ENCODE measurements at places on chromosomes 7 and 10.
A peak's percentile ranks its signal among the peaks of the same experiment; 100 is the strongest.

DNA sequence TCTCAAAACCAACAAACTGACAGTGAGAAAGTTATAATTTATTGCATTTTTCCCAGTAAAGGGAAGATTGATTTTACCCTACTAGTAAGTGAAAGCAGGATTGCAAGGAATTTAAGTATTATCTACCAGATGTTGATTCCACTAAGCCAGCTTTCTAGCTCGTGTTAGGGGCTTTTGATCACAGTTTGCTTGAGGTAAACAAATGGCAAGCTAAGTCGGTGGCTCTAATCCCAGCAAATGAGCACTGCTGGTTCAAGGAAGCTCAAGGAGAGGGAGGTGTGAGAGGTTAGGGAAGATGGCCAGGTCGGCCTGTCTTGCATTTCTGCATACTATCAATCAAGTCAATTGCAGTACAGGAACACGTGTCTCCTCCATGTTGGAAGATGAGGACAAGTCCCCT lies 448.7 kb upstream of the POM121L12 start:
- no peak overlapping the region for H3K27ac ChIP-seq
- no peaks in the 10 kb centered on the region for H3K27me3 ChIP-seq
- DNase-seq = no peak
- H3K36me3 ChIP-seq = no peaks in the 10 kb centered on the region
- no peaks in the 10 kb centered on the region for H3K4me1 ChIP-seq

DNA sequence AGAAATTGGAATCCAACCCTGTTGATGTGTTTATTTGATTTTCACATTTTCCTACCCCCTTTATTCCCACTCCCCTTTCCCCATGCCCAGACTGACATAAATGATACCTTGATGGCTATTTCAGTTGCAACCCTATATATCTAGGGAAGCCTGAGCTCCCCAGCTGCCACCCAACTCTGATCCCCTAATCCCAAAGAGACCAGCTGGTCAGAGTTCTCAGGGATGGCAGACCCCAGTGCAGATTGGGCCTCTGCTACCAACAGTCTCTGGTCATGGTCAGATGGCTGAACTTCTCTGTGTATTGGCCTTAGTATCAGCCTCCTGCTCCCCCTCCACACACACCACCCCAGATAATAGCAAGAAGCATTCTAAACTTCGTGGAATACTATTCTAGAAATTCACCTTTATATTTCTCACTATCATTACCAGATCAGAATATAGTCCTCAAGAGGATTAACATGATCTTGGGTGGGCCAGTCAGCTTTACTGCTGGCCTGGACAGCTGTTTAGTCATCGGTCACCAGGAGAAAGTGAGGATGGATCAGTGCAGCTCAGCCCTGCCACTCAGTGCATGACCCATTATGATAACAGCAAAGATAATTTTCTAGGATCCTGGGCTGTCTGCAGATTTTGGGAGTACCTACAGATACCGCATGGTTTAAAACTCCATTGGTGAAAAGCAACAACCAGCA lies 24.5 kb upstream of the BTRC start:
- no peaks in the 10 kb centered on the region for H3K27me3 ChIP-seq
- no peaks in the 10 kb centered on the region for H3K4me1 ChIP-seq
- H3K27ac ChIP-seq = no peak overlapping the region

- DNase-seq = peak; percentile 1
- peak overlapping the region; percentile 85 for H3K27ac ChIP-seq
- no peaks in the 10 kb centered on the region for H3K4me1 ChIP-seq
- no peaks in the 10 kb centered on the region for H3K27me3 ChIP-seq
- H3K4me3 ChIP-seq = peak overlapping the region; percentile 44
Measured at GRCh38 chr7:66099551-66100407, 14.9 kb upstream of the CRCP start.

DNA sequence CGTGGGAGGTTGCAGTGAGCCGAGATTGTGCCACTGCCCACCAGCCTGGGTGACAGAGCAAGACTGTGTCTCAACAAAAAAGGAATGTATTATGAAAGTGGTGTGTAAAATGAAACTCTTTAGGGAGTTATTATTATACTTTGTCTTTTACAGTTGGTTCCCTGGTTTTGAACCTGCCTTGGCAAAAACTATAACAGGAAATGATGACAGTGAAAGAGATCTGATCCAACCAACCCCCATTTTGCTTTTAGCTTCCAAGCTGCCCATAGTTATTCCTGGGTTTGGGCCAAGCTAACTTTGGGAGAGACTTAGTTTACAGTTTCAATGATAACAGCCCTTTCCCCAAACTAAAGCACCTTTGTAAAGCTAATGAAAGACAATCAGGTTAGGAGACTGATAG lies 34.1 kb upstream of the NMT2 start:
- H3K27ac ChIP-seq = no peak overlapping the region
- no peaks in the 10 kb centered on the region for H3K4me1 ChIP-seq
- H3K36me3 ChIP-seq = no peaks in the 10 kb centered on the region
- no peak overlapping the region for H3K4me3 ChIP-seq
- no peaks in the 10 kb centered on the region for H3K27me3 ChIP-seq
- DNase-seq = no peak

- H3K27ac ChIP-seq = peak overlapping the region; percentile 99
- no peak for DNase-seq
- H3K36me3 ChIP-seq = peaks cover 11% of the 10 kb centered on the region
- H3K4me3 ChIP-seq = peak overlapping the region; percentile 96
- H3K4me1 ChIP-seq = peaks cover 22% of the 10 kb centered on the region
Measured at GRCh38 chr7:32496052-32496813, 944 bp downstream of the AVL9 start.

DNA sequence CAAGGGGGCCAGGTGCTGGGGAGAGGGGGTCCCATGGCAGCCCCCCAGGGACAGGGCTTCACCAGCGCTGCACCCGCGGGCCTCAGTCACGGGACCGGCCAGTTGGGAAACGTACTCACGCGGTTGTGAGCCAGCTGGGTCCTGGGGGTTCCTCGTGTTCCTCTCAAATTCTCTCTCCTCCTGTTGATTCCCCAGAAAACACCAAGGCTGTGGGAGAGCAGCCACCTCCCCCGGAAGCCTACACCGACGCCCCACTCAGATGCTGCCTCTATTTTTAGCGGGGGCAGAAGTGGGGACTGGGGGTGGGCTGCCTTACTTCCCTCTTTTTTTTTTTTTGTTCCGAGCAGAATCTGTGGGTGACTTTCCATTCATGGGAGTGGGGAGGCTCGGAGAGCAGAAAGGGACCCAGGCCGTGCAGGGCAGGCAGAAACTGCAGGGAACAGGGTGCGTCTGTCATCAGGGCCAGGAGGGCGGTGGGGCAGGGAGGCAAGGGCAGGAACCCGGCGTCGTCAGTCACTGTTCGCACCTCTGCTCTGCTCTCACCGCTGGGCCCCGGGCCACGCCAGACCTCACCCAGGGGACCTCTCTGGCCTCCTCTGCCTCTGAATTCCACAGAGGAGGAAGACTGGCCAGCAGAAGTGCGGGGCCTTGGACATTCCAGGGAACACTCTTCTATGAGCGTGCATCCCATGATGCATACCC lies 63.1 kb downstream of the CARD11 start:
- no peak overlapping the region for H3K4me3 ChIP-seq
- H3K27ac ChIP-seq = no peak overlapping the region
- H3K36me3 ChIP-seq = no peaks in the 10 kb centered on the region
- no peaks in the 10 kb centered on the region for H3K27me3 ChIP-seq
- DNase-seq = no peak

DNA sequence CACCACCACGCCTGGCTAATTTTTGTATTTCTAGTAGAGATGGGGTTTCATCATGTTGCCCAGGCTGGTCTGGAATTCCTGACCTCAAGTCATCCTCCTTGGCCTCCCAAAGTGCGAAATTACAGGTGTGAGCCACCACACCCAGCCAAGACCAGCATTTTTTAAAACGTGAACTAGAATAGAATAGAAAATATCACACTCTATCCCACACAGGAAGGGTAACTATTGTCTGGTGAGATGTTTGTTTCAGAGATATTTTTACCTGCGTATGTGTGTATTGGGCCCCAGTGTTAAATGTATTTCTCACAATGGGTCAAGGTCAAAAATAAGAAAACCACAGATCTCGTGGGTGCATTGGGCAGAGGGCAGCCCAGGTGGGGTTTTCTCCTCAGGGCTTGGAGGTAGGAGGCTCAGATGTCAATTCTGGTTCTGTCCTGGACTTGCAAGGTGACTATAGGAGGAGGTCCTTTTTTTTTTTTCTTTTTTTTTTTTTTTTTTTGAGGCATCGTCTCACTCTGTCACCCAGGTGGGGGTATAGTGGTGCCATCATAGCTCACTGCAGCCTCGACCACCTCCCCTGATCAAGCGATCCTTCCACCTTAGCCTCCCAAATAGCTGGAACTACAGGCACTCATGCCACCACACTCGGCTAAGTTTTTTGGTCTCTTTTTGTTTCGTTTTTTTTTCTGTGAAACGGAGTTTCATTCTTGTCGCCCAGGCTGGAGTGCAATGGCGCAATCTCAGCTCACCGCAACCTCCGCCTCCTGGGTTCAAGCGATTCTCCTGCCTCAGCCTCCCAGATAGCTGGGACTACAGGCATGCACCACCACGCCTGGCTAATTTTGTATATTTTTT lies 19.0 kb downstream of the SH2B2 start:
- no peak overlapping the region for H3K4me3 ChIP-seq
- H3K36me3 ChIP-seq = no peaks in the 10 kb centered on the region
- H3K27me3 ChIP-seq = peaks cover 2% of the 10 kb centered on the region
- H3K4me1 ChIP-seq = peaks cover 11% of the 10 kb centered on the region

GRCh38 chr7:92177362-92177761 lies 1.6 kb downstream of the LRRD1 start:
- DNase-seq = no peak
- H3K4me1 ChIP-seq = peaks cover 7% of the 10 kb centered on the region
- H3K27ac ChIP-seq = no peak overlapping the region
- no peaks in the 10 kb centered on the region for H3K36me3 ChIP-seq
- H3K27me3 ChIP-seq = no peaks in the 10 kb centered on the region
- no peak overlapping the region for H3K4me3 ChIP-seq

DNA sequence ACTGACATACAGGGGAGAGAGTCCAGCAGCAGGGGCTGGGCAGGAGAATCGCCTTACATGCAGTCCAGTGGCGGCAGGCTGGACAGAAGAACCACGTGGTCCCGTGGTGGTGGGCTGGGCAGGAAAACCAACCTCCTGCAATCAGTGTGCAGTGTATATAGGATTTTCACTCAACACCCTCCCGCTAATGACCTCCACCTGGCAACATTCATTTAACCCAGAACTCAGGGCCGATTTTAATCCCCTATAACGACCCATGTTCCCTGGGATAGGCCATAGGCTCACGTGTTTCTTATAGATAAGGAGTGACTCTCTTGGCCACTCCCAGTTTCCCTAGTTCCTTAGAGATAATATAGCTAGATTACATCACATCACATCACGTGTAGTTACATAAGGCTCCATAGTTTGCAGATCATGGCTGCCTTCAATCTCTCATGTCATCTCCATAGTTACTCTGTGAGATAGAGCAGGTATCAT lies 19.4 kb downstream of the MTURN start:
- DNase-seq = no peak
- H3K27me3 ChIP-seq = no peaks in the 10 kb centered on the region
- H3K4me1 ChIP-seq = peaks cover 2% of the 10 kb centered on the region
- H3K36me3 ChIP-seq = peaks cover 4% of the 10 kb centered on the region
- H3K27ac ChIP-seq = no peak overlapping the region

DNA sequence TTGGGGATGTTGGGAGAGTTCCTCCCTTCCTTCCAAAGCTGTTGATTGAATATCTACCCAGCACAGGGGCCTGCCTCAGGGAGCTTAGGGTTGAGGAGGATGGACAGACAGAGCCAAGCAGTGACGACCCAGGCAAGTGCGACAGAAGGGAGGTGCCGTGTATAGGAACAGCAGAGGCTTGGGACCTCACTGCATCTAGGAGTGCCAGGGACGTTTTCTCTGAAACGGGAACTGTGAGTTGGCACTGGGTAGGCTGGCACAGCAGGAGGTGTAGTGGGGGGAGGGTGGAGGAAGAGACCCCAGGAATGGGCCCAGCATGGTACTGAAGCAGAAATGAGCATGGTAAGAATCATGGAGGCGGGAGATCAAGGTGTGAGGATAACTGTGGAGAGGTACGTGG lies 55.3 kb upstream of the MGMT start:
- DNase-seq = no peak
- H3K4me1 ChIP-seq = no peaks in the 10 kb centered on the region
- H3K27me3 ChIP-seq = no peaks in the 10 kb centered on the region
- no peak overlapping the region for H3K27ac ChIP-seq
- no peaks in the 10 kb centered on the region for H3K36me3 ChIP-seq

- H3K4me1 ChIP-seq = peaks cover 26% of the 10 kb centered on the region
- no peaks in the 10 kb centered on the region for H3K36me3 ChIP-seq
- H3K4me3 ChIP-seq = no peak overlapping the region
Measured at GRCh38 chr10:131921184-131921583, 20.4 kb downstream of the PPP2R2D start.

GRCh38 chr7:92039900-92040299 lies 94.4 kb downstream of the CYP51A1 start:
- H3K4me1 ChIP-seq = no peaks in the 10 kb centered on the region
- no peaks in the 10 kb centered on the region for H3K36me3 ChIP-seq
- no peaks in the 10 kb centered on the region for H3K27me3 ChIP-seq
- DNase-seq = no peak
- H3K4me3 ChIP-seq = no peak overlapping the region
- H3K27ac ChIP-seq = no peak overlapping the region

DNA sequence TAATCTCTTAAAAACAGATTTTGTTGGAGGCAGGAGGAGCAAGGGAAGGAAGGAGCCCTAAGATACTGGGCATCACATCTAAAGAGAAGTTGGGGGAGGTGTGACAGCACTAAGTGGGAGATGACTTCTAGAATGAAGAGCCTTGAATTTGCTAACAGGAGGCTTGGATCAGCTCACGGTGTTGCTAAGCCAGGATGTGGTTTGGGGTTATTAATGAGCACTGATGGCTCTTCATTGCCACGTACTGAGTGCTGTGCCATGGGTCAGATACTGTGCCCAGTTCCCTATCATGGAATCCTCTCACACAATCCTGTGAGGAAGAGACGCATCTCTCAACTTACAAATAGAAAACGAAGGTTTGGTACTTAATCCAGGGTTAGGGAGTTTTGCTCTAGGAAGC lies 78.5 kb downstream of the C7orf25 start:
- DNase-seq = no peak
- no peak overlapping the region for H3K4me3 ChIP-seq
- H3K27me3 ChIP-seq = no peaks in the 10 kb centered on the region
- H3K27ac ChIP-seq = no peak overlapping the region
- H3K36me3 ChIP-seq = no peaks in the 10 kb centered on the region
- H3K4me1 ChIP-seq = peaks cover 26% of the 10 kb centered on the region

- DNase-seq = peak; percentile 1
- no peak overlapping the region for H3K4me3 ChIP-seq
- H3K36me3 ChIP-seq = no peaks in the 10 kb centered on the region
- no peak overlapping the region for H3K27ac ChIP-seq
- H3K4me1 ChIP-seq = no peaks in the 10 kb centered on the region
Measured at GRCh38 chr7:81484261-81484660, 285.6 kb downstream of the HGF start.

GRCh38 chr7:11807000-11807399 lies 25.0 kb downstream of the THSD7A start:
- DNase-seq = no peak
- no peak overlapping the region for H3K4me3 ChIP-seq
- H3K36me3 ChIP-seq = no peaks in the 10 kb centered on the region
- no peak overlapping the region for H3K27ac ChIP-seq
- H3K4me1 ChIP-seq = no peaks in the 10 kb centered on the region
- H3K27me3 ChIP-seq = no peaks in the 10 kb centered on the region

Data from esophagus squamous epithelium (tissue), 5 donors.